SHP77 (cell line): ENCODE measurements at places on chromosomes 16 and 17.

- DNase-seq = no peak
These were observed 3.8 kb downstream of the ZNF821 start for GRCh38 chr16:71880176-71880575.

GRCh38 chr17:78231991-78232858 is 794 bp downstream of the TMEM235 start:
- no peak for DNase-seq

DNA sequence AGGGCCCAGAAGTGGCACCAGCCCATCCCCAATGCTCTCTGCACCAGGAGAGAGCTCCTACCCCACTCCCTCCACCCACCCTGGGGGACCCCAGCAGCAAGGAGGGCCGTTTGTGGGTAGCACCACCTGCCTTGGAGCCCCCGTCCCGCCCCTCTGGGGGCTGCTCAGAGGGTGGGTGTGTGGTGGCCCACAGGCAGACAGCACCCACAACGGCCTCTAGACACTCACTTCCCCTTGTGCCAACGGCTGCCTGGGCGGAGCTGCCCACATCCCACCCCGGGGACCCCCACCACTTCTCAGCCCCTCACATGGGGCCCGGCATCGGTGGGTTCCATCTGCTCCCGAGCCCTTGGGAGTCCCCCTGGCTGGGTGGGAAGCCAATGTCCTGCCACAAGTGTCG is 33.3 kb downstream of the BAHCC1 start:
- no peak for DNase-seq

DNA sequence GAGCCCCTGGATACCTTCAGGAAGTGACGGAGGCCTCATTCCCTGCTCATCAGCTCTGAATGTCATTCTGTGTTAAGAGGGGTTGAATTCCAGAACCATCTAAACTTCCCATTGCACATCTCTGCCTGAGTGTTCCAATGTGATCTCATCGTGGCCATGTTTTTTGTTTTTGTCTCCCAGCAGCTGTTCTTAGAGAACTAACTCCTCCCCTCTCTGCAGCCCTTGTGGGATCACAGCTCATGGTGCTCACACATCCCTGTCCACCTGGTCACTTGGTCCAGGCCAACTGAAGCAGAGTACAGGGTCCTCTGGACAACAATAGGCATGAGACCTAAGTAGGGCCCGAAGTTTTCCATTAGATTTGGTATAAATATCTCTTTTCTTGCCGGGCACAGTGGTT is 6.0 kb upstream of the SYT17 start:
- DNase-seq = no peak

DNA sequence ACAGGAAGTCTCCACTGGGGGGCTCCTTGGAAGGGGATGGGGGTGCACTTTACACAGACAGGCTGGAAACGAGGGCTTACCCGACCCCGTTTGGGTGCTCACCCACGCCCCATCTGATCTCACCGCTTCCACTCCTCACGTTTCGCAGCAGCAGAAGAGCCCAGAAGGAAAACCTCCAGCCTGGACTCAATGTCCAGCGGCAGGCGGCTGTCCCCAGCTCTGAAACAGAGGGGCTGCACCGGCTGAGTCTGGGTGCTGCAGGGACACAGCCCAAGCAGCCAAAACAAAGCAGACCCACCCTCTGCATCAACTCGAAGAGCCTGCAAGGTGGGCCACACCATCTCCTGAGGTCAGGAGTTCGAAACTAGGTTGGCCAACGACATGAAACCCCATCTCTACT is 3.9 kb downstream of the MEAK7 start:
- no peak for DNase-seq

DNA sequence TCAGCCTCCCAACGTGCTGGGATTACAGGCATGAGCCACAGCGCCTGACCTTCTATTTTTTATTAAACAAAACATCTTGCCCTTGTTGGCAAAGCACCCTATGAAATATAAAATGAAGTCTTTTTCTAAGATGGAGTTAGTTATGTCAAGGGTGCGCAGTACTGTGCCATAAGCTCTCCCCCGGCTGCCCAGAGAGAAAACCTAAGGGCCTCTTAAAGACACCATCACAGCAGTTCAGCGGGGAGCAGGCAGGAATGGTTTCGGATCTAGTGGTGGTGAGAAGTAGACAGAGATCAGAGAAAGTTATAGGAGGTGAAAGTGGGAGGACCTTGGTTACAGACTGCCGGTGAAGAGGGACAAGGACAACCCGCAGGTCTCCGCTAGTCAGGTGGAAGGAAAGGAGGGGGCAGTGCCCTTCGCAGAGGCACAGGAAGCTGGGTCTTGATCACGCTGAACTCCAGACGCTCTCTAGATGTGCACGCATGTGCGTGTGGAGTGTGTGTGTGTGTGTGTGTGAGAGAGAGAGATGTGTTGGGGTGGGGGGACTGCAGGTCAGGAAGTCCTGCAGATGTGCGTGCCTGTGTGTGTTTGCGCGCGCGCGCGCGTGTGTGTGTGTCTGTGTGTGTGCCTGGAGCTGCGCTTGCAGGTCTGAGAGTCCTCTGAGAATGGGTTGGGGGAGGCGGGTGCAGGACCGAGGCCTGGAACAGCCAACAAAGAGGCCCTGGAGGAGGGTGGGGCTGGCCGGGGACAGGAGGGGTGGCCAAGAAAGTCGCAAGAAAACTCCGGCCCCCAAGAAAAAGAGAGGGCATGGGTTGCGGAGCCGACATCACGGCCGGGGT is 748 bp upstream of the CMTM3 start:
- DNase-seq = peak; percentile 70

- DNase-seq = no peak
These were observed 16.1 kb upstream of the GNA13 start for GRCh38 chr17:65072660-65073071.

DNA sequence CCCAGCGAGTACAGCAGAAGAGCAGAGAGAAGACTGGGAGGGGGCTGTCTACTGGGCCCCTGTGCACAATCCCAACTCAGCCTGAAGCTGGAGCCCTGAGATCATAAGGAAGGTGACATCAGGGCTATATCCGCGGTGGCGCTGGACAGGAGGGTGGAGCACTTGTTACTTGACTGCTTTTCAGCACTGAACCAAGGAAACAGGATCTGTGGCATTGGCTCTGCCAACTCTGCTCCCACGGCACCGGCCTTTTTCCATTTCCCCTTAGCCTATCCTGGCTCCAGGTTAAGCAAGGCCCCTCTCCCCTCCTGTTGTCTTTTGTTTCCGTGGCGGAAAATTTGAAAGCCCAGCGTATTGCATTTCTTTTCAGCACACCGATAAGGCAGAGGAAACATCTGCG is 125.0 kb upstream of the IRX3 start:
- DNase-seq = no peak

GRCh38 chr17:16300554-16300953 is 52.7 kb downstream of the CENPV start:
- no peak for DNase-seq
